ENCODE measurements at places on chromosomes 1 and 21. TPM values are rescaled to one million over a fixed set of nuclear protein-coding genes. Genes with fewer than 3 reads are reported as not detected.

TEX35 gene
- not detected for polyA plus RNA-seq

PPP1R15B gene
- polyA plus RNA-seq, result 39.7 TPM

CFHR5 gene
- not detected for polyA plus RNA-seq

RSPH1 gene
- 12.4 TPM for polyA plus RNA-seq

KIF2C gene
- polyA plus RNA-seq, result 25.8 TPM

AADACL3 gene
- polyA plus RNA-seq, result not detected

CYP2J2 gene
- 1.00 TPM for polyA plus RNA-seq

ZBTB8A gene
- 18.1 TPM for polyA plus RNA-seq

HOOK1 gene
- 76.2 TPM for polyA plus RNA-seq

GIPC2 gene
- 21.5 TPM for polyA plus RNA-seq

HES2 gene
- 0.42 TPM for polyA plus RNA-seq

DCDC2B gene
- polyA plus RNA-seq, result 0.74 TPM

RIMS3 gene
- 2.0 TPM for polyA plus RNA-seq

DNA sequence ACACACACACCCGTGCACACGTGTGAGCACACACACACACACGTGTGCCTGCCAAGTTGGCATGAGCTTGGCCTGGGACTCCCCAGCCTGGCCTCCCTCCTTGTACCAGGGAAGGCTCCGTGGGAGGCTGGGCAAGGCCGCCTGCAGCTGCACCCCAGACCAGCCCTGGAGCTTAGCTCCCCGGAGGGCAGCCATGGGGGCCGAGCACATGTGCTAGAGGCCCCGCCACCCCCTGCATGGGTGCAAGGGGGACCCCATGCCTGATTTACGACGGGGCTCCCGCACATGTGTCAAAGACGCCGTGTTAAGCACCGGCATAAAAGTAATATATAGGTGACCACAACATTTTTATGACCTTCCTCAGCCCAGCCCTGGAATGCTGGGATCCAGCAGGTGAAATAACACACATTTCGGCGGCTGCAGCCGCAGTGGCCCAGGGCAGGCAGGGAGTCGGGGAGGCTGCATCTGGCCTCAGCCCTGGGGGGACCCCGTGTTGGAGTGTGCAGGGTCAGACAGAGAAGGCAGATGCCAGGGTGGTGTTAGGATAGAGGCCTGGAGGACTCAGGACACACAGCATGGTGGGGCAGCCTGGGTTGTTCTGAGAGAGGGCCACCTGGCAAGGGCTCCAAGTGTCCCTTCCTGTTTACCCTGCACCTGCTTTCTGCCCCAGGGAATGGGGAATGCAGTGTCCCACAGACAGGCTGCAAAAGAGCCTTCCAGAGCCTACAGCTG lies 56.3 kb downstream of the WNT9A start:
- DNase-seq, result no peak

GRCh38 chr1:161849518-161849917 lies 83.4 kb downstream of the ATF6 start:
- no peak for DNase-seq

DNA sequence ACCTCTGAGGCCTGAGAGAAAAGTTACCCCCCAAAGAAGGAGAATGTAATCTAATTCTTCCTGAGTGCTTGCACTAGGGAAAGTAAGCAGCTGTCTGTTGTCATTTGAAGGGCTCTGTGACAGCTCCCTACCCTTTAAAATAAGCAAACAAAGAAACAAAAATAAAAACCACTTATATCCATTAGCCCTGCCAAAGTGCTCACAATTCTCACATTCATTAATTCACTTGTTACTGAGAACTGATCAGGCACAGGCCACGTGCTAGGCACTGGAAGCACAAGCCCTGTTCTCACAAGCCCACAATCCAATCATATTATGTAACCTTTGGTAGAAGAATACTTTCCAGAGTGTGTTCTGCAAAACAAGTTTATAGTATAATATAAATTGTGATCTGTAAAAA lies 199.4 kb downstream of the ZC3H11B start:
- peak; percentile 9 for DNase-seq

DNA sequence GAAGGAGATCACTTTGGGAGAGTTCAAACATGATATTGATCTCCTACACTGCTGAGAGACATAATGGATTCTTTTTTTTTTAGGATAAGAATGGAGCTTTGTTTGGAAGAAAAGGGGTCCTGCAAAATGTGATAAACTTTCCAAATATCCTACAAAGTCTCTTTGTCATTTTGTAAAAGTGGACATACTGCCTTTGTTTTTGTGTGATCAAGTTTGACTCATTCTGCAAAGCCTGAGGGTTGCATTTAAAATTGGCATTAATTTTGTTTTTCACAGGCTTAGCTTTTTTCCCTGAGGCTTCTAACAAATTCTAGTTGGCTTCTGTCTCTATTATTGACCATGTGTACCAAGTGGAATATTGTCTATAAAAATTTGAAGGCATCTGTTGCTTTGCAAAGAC lies 113.2 kb downstream of the AK5 start:
- no peak for DNase-seq

- no peak for DNase-seq
Observed at GRCh38 chr21:14964621-14965020, 100.2 kb downstream of the NRIP1 start.

DNA sequence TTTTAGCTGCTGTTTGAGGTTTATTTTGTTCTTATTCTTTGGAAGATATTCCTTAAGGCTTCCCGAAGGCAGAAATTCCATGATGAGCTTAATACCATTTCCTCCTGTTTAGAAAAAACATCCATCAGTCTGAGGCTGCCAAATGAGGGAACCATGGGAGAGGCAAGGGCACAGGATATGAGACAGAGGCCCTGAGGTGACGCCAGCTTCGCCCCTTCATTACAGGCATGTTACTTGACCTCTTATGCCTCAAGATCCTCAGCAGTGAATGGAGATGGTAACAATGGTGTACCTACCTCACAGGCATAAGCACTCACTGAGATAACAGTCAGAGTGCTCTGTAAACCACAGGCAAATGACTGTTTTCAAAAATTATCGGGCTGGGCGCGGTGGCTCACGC lies 93.6 kb downstream of the RAVER2 start:
- DNase-seq, result no peak

DNA sequence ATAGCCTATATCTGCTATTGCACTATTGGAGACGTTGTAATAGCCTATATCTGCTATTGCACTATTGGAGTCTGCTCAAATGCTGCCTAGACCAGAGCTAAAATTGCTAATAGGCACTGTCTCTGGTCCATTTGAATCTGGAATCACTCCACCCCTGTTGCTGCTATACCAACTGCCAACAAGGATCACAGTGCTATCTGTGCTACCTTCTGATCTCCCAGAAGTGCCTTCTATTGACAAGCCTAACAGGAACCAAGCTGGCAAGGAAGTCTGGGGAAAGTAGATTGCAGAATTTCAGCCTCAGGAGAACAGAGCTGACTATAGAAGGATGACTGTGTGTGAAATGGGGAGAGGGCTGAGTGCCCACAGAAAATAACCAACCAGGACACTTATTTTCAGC lies 15.9 kb downstream of the RWDD3 start:
- DNase-seq, result no peak

DNA sequence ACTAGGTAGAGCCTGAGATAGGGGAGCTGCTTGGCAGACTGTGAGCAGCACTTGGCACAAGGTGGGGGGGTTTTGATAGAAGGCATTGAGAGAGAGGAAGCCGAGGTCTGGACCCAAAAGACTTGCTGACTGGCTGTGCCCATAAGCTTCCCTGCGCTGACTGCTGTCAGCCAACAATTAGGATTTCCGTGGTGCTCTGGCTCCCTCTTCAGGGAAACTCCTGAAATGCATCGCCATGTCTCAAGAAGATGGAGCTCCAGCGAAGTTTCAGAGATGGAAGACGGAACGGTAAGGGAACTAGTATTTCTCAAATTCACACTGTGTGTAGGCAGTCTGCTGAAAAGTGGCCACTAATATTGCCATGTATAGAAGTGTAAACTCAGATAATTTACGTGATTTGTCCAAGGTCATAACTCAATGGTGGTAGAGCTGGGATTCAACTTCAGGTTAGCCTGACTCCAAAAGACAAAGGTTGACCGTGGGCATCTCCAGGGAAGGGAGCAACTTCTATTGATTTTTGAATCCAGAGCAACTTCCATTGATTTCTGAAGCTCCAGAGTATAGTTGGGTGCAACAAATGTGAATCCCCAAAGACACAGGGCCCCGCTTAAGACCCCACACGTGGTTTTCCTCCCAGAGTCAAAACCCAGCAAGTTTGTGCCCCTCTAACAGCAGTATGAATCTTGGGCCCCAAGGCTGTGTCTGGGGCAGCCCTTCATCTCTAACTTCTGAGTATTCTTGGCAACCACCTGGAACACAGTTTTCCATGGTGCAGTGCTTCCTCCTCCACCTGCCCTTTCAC lies 44.5 kb upstream of the CRNN start:
- peak; percentile 70 for DNase-seq

DNA sequence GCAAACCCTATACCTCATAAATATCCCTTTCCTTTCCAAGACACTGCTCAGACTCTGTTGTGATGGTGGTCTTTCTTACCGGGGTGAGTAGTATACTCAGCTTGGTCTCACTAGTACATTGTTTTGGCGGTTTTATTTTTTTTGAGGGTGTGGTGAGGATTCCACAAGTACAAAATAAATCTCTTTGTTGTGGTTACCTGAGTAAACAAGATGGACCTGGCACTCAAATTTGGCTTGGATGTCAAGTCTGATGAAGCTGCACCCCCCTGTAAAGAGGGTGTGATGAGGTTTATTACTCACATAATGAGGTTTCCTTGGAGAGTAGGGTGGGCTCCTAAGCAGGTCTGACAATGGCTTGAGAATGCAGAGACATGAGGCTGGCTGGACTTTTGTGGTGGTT lies 68.2 kb upstream of the KCNJ6 start:
- DNase-seq, result no peak

- no peak for DNase-seq
Observed at GRCh38 chr1:100422065-100422464, 69.8 kb downstream of the CDC14A start.

DNA sequence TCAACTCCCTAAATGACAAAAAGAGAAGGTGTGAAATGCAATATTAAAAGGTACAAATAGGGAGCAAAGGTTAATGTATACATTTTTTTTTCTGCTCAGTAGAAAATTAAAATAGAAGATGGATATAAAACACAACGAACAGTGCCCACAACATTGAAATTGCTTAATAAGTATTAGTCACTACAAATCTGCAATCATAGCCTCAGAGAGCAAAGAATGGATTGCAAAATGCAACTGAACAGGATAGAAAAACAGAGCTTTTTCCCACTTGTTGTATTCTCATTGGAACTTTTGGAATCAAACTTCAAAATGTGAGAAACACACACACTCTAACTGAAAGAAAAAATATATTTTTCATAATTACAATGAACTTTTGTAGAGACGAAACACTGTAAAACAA lies 552.2 kb upstream of the NCAM2 start:
- no peak for DNase-seq

DNA sequence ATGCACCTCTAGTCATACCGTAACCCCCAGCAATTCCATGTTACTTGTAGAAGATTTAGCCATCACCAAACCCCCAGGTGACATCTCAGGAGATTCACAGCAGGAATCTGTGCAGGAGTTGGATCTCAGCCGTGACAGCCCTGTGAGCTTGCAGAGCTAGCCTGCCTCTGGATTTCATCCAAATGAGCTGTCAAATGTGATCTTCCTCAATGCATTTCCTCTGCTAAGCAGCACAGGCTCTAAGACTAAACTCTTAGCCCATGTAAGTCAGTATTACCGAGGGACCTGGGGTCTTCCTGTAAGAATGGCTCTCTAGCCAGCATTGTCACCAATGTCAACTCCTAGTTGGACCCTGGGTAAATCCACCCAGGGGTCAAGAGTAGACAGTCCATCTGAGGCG lies 41.7 kb downstream of the UMODL1 start:
- no peak for DNase-seq

DNA sequence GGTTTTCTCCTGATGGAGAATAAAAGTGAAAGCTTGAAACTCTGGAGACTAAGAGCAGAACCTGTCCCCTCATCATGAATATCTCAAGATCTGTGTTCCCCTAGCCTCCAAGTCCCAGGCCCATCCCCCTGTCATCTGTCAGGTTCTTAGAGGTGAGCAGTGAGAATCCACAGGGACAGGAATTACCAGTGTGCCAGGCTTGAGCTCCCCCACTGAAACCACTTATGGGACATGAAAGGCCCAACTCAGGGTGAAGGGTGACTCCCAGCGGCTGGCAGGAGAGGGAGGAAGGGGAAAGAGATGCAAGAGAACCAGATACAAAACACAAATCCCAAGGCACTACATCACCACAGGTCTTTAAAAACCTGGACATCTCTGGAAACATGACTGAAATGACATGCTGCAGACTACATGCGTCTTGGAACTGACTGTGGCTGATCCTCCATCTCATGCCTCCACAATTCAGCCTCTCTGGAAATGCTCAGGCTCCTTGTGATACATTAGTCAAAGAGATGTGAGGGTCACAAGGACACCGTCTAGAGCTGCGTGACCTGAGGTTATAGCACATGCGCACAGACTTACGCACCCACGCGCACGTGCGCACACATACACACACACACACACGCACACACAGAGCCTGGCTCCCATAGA lies 6.8 kb upstream of the LY9 start:
- DNase-seq, result no peak

DNA sequence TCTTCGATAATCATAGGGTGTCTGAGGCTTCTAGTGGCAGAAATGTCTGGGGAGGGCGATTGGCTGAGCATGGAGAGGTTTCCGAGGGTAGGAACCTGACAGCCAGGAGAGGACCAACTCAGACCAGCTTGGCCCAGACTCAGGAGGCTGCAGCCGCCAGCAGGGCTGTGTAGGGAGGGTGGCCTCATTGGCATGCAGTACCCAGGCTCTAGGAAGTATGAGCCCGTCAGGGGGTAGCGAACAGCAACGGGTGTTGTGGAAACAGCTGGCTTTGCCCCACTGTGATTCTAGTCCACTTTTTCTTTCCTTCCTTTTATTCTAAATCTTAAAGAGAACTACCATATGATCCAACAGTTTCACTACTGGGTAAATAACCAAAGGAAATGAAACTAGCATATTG lies 103.3 kb downstream of the DIRAS3 start:
- no peak for DNase-seq

DNA sequence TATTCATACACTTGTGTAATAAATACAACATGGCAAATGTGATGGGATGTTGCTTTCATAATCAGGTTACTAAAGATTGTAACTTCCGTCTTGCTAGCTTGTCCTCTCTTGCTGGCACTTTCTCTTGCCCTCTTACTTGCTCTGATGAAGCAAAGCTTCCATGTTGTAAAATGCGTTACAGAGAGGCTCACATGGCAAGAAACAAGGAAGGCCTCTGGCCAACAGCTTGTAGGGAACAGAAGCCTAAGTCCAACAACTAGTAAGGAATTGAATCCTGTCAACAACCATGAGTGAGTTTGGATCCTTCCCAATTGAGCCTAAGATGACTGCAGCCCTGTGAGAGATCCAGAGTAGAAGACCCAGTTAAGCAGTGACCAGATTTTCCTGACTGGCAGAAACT lies 15.4 kb downstream of the TMED5 start:
- no peak for DNase-seq

GRCh38 chr1:109767637-109768334 lies 4.1 kb upstream of the EPS8L3 start:
- no peak for DNase-seq
